Psoas muscle (tissue), 8 donors: ENCODE measurements at places on chromosomes 7 and 10. TPM values are rescaled to one million over a fixed set of nuclear protein-coding genes. Genes with fewer than 3 reads are reported as not detected.

DNA sequence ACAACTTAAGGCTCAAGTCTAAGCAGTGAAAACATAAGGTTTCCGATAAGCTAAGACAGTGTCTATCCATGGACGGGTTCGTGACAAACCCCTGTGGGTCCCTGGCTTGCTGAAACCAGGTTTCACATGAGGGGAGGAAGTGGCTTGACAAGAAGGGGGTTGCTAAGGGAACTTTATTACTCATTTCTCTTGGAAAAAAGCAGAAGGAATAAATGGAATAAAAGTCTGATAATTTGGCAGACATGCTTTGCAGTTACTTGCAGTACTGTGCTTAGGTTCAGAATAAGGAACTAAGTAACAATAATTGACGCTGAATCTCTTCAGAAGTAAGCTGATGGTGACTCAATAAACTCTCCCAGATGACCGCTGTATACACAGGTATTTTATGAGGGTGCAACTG lies 34.7 kb downstream of the RBM17 start:
- no peaks in the 10 kb centered on the region for H3K27me3 ChIP-seq
- no peaks in the 10 kb centered on the region for H3K36me3 ChIP-seq
- peaks cover 14% of the 10 kb centered on the region for H3K4me1 ChIP-seq
- DNase-seq: no peak
- H3K4me3 ChIP-seq: no peak overlapping the region
- H3K27ac ChIP-seq: peak overlapping the region; percentile 78

The FAM25C gene
- not detected for total RNA-seq

DNA sequence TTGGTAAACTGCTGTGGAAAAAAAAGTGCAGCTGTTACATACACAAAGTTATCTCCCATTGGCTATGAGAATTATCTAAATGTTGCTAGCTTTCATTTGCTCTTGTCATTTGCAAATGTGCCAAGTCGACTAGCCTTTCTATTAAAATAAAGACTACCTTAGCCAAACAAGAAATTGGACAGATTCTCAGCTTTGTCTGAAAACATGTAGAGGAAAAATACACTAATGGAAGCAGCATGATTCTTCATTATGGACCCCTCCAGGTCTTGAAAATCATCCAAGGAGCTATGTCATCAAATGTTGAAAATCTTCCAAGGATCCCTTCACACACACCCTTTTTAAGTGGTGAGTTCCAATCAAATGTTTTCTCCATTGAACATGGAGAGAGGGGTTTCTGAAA lies 237.7 kb downstream of the ETV1 start:
- no peaks in the 10 kb centered on the region for H3K36me3 ChIP-seq
- no peak overlapping the region for H3K4me3 ChIP-seq
- no peaks in the 10 kb centered on the region for H3K4me1 ChIP-seq
- no peak for DNase-seq

GRCh38 chr10:77318739-77319138 lies 318.9 kb downstream of the KCNMA1 start:
- peaks cover 25% of the 10 kb centered on the region for H3K4me1 ChIP-seq
- no peaks in the 10 kb centered on the region for H3K27me3 ChIP-seq
- H3K4me3 ChIP-seq: no peak overlapping the region
- H3K27ac ChIP-seq: no peak overlapping the region
- no peaks in the 10 kb centered on the region for H3K36me3 ChIP-seq

- no peaks in the 10 kb centered on the region for H3K27me3 ChIP-seq
- H3K4me1 ChIP-seq: no peaks in the 10 kb centered on the region
- no peak overlapping the region for H3K27ac ChIP-seq
- H3K4me3 ChIP-seq: no peak overlapping the region
- peaks cover 42% of the 10 kb centered on the region for H3K36me3 ChIP-seq
- DNase-seq: no peak
These were observed 58.4 kb downstream of the AGK start for GRCh38 chr7:141609576-141609975.

DNA sequence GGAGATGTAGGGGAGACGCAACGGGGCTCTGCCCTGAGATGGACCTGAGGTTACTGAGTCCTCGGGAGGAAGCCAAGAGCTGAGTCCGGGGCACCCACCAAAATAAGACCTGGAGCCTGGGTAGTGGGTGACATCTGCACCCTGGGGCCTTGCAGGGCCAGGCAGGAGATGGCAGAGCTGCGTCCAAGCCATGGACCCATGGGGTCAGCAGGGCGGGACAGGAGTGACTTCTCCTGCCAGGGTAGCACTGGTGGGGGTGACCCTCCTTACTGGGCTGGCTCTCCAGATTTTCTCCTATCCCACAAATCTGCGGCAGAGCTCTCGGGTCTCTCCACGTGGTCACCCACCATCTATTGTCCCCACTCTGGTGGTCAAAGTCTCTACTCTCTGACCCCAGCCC lies 2.1 kb downstream of the GHRHR start:
- no peaks in the 10 kb centered on the region for H3K36me3 ChIP-seq
- H3K4me3 ChIP-seq: no peak overlapping the region
- H3K4me1 ChIP-seq: no peaks in the 10 kb centered on the region
- no peak overlapping the region for H3K27ac ChIP-seq

The CRPPA gene
- 2.2 TPM for total RNA-seq

- no peaks in the 10 kb centered on the region for H3K36me3 ChIP-seq
- DNase-seq: no peak
- no peak overlapping the region for H3K27ac ChIP-seq
- no peaks in the 10 kb centered on the region for H3K27me3 ChIP-seq
- H3K4me1 ChIP-seq: peaks cover 27% of the 10 kb centered on the region
These were observed 10.3 kb downstream of the PWWP2B start for GRCh38 chr10:132407243-132407746.

- H3K4me3 ChIP-seq: no peak overlapping the region
- H3K27ac ChIP-seq: no peak overlapping the region
- H3K4me1 ChIP-seq: no peaks in the 10 kb centered on the region
- no peaks in the 10 kb centered on the region for H3K27me3 ChIP-seq
These were observed 169.7 kb downstream of the ADK start for GRCh38 chr10:74320717-74321116.

The GLI3 gene
- 4.2 TPM for total RNA-seq

The AVPI1 gene
- 5.7 TPM for total RNA-seq

DNA sequence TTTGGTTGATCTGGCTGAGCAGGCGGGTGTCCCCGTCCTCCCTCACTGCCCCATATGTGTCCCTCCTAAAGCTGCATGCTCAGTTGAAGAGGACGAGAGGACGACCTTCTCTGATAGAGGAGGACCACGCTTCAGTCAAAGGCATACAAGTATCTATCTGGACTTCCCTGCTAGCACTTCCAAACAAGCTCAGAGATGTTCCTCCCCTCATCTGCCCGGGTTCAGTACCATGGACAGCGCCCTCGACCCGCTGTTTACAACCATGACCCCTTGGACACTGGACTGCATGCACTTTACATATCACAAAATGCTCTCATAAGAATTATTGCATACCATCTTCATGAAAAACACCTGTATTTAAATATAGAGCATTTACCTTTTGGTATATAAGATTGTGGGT lies 26.9 kb upstream of the TRIM56 start:
- no peaks in the 10 kb centered on the region for H3K27me3 ChIP-seq
- no peak overlapping the region for H3K27ac ChIP-seq
- no peaks in the 10 kb centered on the region for H3K4me1 ChIP-seq

DNA sequence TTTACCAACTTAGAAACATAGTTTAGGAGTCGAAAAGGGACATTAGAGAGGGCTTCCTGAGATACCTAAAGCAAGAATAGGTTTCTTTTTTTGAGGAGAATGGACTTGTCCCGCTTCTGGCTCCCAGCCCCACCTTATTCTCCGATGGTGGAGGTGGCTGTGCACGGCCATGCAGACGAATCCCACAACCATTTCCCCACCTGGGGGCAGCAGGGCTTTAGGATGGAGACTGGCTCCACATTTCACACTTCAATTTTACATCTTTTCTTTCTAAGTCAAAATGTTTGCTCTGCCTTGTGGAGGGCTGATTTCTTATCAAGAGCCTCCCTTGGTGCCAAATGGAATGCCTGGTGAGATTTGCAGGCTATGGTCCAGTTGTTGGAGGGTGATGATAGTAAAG lies 118.5 kb downstream of the GLRX3 start:
- DNase-seq: no peak
- H3K4me1 ChIP-seq: no peaks in the 10 kb centered on the region
- no peaks in the 10 kb centered on the region for H3K36me3 ChIP-seq
- no peak overlapping the region for H3K27ac ChIP-seq
- no peak overlapping the region for H3K4me3 ChIP-seq

GRCh38 chr7:108066486-108066885 lies 63.5 kb upstream of the LAMB1 start:
- no peak overlapping the region for H3K4me3 ChIP-seq
- no peak overlapping the region for H3K27ac ChIP-seq
- H3K4me1 ChIP-seq: no peaks in the 10 kb centered on the region
- no peak for DNase-seq
- H3K36me3 ChIP-seq: no peaks in the 10 kb centered on the region
- no peaks in the 10 kb centered on the region for H3K27me3 ChIP-seq

DNA sequence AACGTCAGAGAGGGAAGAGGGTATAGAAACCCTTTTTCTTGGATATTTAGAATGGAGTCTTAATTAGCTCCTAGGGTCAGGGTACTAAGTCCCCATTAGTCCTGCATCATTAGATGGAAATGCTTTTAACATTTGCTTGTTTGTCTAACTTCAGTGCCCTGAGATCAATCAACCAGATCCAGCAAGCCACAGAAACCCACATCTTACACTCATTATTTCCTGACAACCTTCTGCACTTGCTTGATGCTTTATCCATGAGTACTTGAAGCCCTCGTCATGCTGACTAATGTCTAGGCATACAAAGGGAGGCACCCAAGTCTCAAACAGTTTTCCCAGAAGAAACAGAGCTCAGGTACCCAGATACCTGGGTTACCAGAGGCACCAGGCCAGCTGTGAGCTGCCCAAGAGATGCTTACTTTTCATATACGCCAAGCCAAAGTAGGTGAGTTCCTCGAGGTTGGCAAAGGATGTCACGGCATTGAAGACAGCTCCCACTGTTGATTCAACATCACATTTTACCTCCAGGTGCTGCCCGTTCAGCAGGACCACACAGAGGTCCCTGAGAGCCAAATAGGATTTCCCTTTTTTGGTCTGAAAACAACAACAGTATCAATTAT lies 42.7 kb downstream of the FRMPD2 start:
- no peak overlapping the region for H3K27ac ChIP-seq
- no peak for DNase-seq
- H3K4me3 ChIP-seq: no peak overlapping the region
- no peaks in the 10 kb centered on the region for H3K36me3 ChIP-seq
- H3K27me3 ChIP-seq: no peaks in the 10 kb centered on the region
- H3K4me1 ChIP-seq: no peaks in the 10 kb centered on the region

The VWC2 gene
- not detected for total RNA-seq

- H3K27ac ChIP-seq: no peak overlapping the region
- no peaks in the 10 kb centered on the region for H3K36me3 ChIP-seq
- H3K4me1 ChIP-seq: no peaks in the 10 kb centered on the region
These were observed 79.7 kb downstream of the GLRX3 start for GRCh38 chr10:130215931-130216231.

DNA sequence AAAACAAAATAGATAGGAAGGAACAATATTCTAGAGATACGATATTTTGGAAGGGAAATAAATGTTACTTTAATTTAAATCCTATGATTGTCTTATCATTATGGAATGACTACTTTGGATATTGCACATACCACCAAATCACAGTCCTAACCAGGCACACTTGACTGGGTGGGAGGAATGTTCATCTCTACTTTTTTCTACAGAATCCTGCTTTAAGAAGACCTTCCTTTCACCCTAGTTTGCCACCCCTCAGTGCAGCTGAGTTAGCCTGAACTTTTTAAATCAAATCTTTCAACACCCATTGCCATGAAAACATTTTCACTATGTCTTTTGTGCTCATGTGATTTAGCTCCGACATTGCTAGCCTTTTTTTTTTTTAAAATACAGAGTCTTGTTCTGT lies 38.1 kb downstream of the RELN start:
- no peaks in the 10 kb centered on the region for H3K4me1 ChIP-seq
- no peak for DNase-seq
- H3K4me3 ChIP-seq: no peak overlapping the region
- H3K27ac ChIP-seq: no peak overlapping the region

DNA sequence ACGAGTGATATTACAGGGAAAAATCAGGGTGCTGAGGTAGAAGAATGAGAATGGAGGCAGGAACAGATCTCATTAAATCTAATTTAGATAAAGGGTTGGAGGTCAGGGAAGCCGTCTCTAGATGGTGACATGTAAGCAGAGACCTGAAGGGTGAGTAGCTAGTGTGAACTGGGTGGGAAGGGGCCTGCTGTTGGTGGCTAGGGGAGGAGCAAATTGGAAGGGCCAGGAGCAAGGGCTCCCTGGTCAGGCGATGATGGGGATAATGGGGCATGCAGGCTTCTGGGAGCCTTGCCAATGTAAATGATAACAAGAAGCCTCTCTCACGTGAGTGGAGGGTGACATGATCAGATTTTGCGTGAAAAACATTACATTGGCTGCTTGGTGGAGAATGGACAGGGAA lies 76.3 kb downstream of the WDFY4 start:
- H3K36me3 ChIP-seq: no peaks in the 10 kb centered on the region
- no peaks in the 10 kb centered on the region for H3K4me1 ChIP-seq
- DNase-seq: no peak
- no peak overlapping the region for H3K4me3 ChIP-seq
- H3K27me3 ChIP-seq: peaks cover 3% of the 10 kb centered on the region

DNA sequence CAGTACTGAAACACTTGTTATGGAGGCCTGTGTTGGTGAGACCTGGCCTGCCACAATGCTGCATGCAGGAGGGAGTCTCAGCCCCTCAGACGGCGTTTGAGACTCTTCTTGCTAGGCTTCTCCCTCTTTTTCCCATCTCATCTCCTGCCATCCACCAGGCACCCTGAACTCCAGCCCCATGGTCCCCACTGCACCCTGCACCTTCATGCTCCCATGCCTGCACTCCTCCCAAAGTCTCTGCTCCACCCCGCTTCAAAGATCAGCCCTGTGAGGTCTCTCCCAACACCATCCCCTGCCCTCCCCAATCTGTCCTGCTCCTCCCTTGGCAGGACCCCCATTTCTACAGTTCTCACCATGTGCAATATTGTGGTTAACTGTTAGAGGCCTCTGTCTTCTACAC lies 61.7 kb downstream of the VOPP1 start:
- no peaks in the 10 kb centered on the region for H3K36me3 ChIP-seq
- H3K27me3 ChIP-seq: no peaks in the 10 kb centered on the region
- no peak overlapping the region for H3K4me3 ChIP-seq
- no peak for DNase-seq

The HPS1 gene
- total RNA-seq: 11.5 TPM

GRCh38 chr10:35611750-35612149 lies 6.6 kb downstream of the GJD4 start:
- no peak for DNase-seq
- H3K4me1 ChIP-seq: peaks cover 10% of the 10 kb centered on the region
- no peaks in the 10 kb centered on the region for H3K36me3 ChIP-seq
- H3K4me3 ChIP-seq: no peak overlapping the region
- no peak overlapping the region for H3K27ac ChIP-seq
- H3K27me3 ChIP-seq: peaks cover 41% of the 10 kb centered on the region

The PDZD7 gene
- 0.08 TPM for total RNA-seq

GRCh38 chr7:81527651-81528050 lies 242.2 kb downstream of the HGF start:
- no peaks in the 10 kb centered on the region for H3K36me3 ChIP-seq
- H3K4me3 ChIP-seq: no peak overlapping the region
- no peak for DNase-seq
- no peak overlapping the region for H3K27ac ChIP-seq
